ENCODE measurements at places on chromosomes 7 and 10.

DNA sequence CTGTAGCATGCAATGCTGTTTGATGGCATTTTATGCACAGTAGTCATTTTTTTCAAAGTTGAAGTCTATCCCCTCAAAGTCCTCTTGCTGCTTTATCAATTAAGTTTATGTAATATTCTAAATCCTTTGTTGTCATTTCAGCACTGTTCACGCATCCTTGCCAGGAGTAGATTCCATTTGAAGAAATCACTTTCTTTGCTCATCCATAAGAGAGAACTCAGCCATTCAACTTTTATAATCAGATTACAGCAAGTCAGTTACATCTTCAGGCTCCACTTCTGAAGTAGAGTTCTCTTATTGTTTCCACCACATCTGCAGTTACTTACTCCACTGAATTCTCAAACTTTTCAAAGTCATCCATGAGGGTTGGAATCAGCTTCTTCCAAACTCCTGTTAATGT, 32.3 kb downstream of the SDHAF3 start:
- DNase-seq: no peak

GRCh38 chr10:618229-618989, 71.1 kb downstream of the DIP2C start:
- DNase-seq: no peak

- no peak for DNase-seq
Measured at GRCh38 chr10:89002226-89002978, 11.8 kb downstream of the FAS start.

DNA sequence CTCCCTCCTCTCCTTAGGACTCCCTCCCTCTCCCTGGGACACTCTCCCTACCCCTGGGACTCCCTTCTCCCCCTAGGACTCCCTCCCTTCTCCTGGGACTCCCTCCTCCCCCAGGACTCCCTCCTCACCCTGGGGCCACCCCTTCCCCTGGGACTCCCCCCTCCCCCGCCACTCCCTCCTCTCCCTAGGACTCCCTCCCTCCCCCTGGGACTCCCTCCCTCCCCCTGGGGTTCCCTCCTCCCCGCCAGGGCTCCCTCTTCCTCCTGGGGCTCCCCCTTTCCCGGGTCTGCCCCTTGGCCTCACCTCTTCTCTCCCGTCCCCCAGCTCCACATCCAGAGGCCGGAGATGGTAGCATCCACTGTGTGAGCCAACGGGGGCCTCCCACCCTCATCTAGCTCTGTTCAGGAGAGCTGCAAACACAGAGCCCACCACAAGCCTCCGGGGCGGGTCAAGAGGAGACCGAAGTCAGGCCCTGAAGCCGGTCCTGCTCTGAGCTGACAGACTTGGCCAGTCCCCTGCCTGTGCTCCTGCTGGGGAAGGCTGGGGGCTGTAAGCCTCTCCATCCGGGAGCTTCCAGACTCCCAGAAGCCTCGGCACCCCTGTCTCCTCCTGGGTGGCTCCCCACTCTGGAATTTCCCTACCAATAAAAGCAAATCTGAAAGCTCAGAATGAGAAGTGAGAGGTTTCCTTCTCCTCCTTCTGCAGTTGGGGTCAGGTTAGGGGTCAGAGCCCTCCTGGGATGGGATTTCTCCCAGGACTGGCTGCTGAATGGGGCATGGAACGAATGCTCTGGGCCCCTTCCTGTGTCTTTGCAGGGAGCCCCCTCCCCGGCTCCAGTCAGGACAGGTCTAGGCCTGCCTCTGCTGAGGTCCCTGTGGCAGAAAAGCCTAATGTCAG, 1.4 kb upstream of the MUC17 start:
- DNase-seq: no peak

GRCh38 chr7:157797361-157797760, 460.6 kb downstream of the DNAJB6 start:
- DNase-seq: no peak

- no peak for DNase-seq
Measured at GRCh38 chr10:24911029-24911428, 41.4 kb downstream of the PRTFDC1 start.

- DNase-seq: no peak
Measured at GRCh38 chr10:95233377-95234034, 39.5 kb downstream of the ACSM6 start.

DNA sequence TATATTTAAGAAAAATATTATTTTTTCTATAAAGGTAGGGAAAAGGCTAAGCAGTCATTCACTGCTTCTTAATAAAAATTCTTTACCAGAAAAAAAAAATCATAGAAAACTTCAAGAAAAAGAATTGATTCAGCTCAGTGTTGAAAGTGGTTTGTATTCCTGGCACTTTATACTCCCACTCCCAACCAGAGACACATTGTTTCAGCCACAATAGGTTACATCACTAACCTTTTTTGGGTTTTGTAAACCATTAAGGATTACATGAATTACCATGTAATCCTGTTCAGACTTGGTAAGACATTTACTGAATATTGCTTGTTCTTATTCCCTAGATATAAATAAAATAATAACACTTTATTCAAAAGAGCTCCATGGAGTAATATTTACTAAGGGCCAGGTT, 46.6 kb downstream of the MINPP1 start:
- DNase-seq: no peak

DNA sequence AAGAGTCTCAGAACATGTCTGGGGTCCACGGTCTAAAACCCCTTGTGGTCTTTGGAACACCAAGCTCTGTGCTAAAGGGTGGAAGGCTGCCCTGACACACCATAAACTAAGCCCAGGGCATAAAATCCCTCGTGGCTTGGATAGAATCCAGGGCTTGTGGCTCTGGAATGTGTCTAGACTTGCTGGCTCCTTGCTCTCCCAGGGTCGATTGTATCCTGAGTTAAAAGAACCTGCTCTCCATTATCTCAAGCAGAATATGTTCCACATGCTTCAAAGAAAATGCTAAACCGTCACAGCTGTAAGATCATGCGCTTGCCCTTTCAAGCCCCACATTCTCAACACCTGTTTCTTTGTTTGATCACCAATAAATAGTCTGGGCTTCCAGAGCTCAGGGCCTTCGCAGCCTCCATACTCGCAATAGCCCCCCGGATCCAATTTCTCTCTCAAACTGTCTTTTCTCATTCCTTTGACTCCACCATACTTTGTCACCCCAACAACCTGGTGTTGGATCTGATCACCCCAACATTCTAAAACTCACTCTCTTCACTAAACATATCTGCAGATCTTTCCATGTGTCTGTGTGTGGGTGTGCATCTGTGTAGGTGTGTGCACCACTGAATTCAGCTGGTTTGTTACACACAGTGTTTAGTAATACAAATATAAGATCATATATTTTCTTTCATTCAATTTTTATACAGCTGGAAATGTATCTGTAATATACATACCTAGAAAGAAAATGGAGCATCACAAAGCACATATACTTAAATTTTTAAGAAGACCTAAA, 238.5 kb downstream of the ZMYND11 start:
- DNase-seq: no peak

GRCh38 chr7:96734343-96734742, 24.7 kb upstream of the SEM1 start:
- no peak for DNase-seq

DNA sequence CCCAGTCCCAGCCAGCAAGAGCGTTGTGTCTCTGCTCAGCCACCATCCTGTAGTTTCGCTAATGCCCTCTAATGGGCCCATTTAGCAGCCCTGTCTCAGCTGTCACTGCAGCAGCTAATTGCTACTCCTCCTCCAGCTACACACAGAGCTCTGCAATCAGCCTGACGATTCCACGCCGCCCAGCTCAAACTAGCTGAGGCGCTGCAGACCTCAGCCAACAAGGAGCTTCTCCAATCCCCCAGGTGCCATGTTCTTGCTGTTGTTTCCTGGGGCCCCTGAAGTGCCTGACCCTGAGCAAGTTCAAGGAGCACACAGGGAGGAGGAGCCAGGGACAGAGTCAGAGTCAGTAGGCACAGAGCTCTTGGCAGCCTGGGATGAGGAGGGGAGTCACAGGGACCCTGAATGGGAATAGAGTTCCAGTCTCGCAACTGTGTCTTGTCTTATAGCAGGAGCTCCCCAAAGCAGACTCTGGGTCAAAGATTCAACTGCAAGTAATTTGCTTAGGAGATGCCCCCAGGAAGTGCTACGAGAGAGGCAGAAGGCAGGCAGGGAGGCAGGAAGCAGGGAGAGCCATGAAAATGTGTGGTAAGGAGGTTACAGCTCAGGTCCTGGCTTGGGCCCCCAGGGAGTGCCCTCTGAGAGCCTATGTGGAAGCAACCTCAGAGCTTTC, 135.8 kb upstream of the UNC5B start:
- DNase-seq: no peak

GRCh38 chr7:28360739-28361138, 51.6 kb upstream of the CREB5 start:
- no peak for DNase-seq

DNA sequence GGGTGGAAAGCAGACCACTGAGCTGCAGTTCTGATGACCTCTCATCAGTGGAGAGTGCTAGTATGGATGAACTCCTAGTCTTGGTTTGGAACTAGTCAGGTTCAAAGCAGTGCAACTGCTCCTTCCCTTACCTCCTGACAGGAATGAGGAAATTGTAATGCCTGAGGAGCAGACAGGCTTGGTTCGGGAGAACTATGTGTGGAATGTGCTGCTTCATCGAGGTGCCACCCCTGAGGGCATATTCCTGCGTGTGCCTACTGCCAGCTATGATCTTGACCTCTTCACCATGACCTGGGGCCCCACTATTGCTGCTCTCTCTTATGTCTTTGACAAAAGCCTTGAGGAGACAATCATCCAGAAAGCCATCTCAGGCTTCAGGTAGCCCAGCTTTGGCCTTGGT, 27.4 kb upstream of the NFKB2 start:
- DNase-seq: no peak

- DNase-seq: no peak
Measured at GRCh38 chr7:41981046-41982040, 255.7 kb downstream of the GLI3 start.

DNA sequence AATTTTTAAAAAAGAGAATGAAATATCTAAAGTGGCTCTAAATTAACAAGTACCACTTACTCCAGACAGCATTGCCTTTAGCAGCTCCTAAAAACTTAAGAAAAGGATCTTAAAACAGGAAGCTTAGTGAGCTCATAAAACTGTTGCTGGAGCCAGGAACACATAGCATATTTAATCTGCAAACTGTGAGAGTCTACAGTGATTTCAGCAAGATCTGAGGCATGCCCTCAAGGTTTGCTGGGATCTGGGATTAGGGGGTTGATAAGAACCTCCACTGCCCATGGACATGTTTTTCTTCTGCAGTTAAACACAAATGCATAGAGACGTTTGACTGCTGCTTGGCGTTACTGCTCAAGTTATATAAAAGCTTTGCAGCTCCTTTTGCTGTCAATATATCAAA, 3.8 kb downstream of the GLI3 start:
- no peak for DNase-seq

DNA sequence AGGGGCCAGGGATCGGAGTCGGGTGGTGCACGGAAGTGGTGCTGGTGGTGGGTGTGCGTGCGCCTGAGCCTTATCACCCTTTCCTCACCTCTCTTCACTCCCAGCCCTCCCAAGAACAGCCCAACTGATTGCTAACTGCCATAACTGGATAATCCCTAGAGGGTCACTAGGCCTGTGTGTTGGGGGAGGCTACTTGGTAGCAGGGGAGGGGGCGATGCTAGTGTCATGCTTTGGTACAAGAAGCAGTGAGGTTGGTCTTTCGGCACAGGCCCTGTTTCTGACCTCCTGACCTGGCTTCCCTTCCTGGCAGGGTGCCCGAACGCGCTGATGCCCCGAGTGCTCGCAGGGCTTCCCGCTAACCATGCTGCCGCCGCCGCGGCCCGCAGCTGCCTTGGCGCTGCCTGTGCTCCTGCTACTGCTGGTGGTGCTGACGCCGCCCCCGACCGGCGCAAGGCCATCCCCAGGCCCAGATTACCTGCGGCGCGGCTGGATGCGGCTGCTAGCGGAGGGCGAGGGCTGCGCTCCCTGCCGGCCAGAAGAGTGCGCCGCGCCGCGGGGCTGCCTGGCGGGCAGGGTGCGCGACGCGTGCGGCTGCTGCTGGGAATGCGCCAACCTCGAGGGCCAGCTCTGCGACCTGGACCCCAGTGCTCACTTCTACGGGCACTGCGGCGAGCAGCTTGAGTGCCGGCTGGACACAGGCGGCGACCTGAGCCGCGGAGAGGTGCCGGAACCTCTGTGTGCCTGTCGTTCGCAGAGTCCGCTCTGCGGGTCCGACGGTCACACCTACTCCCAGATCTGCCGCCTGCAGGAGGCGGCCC, 652 bp downstream of the KAZALD1 start:
- DNase-seq: peak; percentile 28

GRCh38 chr10:110535958-110536891, 31.3 kb upstream of the SMC3 start:
- DNase-seq: peak; percentile 63

- DNase-seq: no peak
Measured at GRCh38 chr10:3395041-3395440, 222.5 kb upstream of the PITRM1 start.

DNA sequence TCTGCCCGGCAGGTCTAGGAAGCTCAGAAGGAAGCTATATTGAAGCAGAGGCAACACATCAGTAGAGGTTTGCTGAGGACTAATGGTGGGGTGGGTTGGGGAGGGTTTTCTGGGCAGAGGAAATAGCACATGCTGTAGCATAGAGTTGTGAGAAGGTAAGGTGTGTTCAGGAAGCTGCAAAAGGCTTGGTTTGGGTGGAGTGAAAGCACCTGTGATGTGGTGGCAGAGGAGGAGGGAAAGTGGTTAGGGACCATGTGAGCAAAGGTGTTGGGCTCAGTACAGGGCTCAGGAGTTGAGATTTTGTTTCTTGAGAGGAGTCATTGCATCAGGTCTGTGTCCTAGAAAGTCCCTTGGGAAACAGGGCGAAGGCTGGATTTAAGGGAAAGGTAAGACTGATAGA, 294.6 kb downstream of the SORCS3 start:
- DNase-seq: no peak

DNA sequence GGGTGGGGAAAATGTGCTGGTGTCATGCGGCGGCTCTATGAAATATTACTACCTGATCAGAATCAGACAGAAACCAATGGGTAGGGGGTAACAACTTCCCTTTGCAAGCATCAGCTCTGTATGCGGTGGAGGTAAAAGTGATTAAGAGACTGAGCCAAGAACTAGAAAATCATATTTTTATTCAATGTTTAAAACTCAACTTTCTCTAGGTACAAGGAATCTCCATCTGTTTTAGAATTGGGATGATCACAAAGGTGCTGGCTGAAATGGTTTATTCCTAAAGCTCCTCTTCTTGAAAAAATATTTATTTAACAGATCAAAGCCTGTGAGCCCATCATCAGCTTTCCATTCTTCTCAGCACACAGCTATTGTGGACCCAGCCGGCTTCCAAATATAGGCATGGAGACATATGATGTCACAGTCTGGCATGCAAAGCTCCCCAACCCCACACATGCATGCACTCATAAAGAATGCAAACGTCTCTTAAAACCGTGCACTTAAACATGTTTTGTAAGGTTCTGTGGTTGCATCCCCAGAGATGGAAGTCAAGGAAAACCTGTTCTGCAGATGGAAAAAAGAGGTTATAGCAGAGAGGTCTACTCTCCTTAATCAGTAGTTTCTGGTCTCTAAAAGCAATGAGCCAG, 126.0 kb downstream of the SKIDA1 start:
- no peak for DNase-seq

GRCh38 chr10:35223016-35223415, 96.4 kb downstream of the CREM start:
- DNase-seq: no peak

GRCh38 chr10:102612964-102613275, 31.4 kb upstream of the TRIM8 start:
- DNase-seq: peak; percentile 22

- DNase-seq: no peak
Measured at GRCh38 chr10:107708981-107709380, 544.5 kb upstream of the SORCS1 start.

- DNase-seq: no peak
Measured at GRCh38 chr10:72875250-72876055, 18.1 kb upstream of the OIT3 start.

All from stimulated activated CD8-positive, alpha-beta memory T cell treated with anti-CD3 and anti-CD28 coated beads, Interleukin-12 subunit alpha, Interleukin-12 subunit beta, amount 100 ng/mL, for 4 hours (primary cell).